ENCODE measurements at places on chromosomes 12 and 14. TPM values are rescaled to one million over a fixed set of nuclear protein-coding genes. Genes with fewer than 3 reads are reported as not detected.

- no peak for DNase-seq
These were observed 198.8 kb upstream of the TMEM132C start for GRCh38 chr12:128068211-128068610.

DNA sequence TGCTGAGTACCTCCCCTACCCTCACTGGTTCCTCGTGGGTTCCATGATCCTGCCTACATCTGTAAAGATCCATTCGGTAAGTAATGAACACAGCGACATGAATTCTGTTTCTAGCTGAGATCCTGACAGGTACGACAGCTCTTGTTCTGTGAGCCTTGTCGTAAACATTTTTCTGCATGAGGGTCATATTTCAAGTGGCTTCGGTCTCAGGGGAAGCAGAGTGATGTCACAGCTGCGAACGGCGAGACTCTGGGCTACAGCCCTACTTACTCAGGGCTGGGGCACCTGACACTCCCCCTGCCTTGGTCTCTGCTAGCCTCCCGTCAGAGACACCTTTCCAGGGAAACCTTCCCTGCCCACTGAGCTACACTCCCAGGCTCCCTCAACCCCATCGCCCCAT lies 85.8 kb downstream of the RBM19 start:
- no peak for DNase-seq

DNA sequence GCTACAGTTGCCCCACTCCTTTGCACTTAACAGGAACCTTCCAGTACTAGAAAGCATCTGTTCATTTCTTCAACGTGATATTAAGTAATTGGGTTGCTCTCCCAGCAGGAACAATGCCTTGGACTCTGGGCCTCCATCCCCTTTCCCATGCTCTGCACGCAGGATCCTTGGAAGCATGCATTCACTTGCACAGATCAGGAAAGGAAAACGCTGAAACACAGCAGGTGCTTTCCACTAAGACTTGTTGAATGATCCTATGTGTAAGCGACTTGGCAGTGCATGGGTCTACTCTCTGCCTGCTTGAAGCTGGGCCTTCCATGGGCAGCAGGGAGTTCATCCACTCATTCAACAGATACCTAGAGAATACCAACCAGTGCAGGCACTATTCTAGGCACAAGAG lies 2.3 kb downstream of the LTBP2 start:
- no peak for DNase-seq

GRCh38 chr14:82490397-82490796 lies 956.7 kb upstream of the SEL1L start:
- DNase-seq = no peak

- DNase-seq = no peak
These were observed 459.0 kb downstream of the BCAT1 start for GRCh38 chr12:24489939-24490338.

DNA sequence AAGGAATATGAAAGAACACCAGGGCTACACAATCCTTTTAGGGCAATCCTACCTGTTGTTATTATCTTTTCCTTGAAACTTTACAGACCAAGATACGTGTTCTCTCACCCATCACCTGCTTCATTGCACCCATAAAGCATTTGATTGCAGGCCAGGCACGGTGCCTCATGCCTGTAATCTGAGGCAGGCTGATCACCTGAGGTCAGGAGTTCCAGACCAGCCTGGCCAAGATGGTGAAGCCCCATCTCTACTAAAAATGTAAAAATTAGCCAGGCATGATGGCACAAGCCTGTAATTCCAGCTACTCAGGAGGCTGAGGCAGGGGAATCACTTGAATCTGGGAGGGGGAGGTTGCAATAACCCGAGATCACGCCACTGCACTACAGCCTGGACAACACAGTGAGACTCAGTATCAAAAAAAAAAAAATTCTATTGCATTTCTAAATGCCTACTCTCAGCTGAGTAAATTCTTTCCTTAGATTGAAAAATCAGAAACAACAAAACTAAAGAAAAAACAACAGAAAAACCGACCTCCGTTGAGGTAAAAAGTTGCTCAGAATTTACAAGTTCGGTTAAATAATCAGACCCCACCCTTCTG lies 183.7 kb upstream of the TMEM132C start:
- no peak for DNase-seq

- no peak for DNase-seq
These were observed 242.7 kb downstream of the ATXN7L3B start for GRCh38 chr12:74780182-74780849.

GRCh38 chr14:76715511-76716081 lies 45.7 kb upstream of the VASH1 start:
- peak; percentile 13 for DNase-seq

GRCh38 chr12:109735825-109736551 lies 22.4 kb downstream of the FAM222A start:
- DNase-seq = no peak

MYO1H gene
- polyA plus RNA-seq = 0.03 TPM

ARHGEF40 gene
- 99.6 TPM for polyA plus RNA-seq

SERPINA3 gene
- not detected for polyA plus RNA-seq

LMNTD1 gene
- polyA plus RNA-seq = not detected

HOXC13 gene
- not detected for polyA plus RNA-seq
